Panc1 (cell line): ENCODE measurements at places on chromosomes 7 and 10. TPM values are rescaled to one million over a fixed set of nuclear protein-coding genes. Genes with fewer than 3 reads are reported as not detected.

The AZGP1 gene
- total RNA-seq = 0.49 TPM

The MACROH2A2 gene
- 3.0 TPM for total RNA-seq

The RTKN2 gene
- 21.3 TPM for total RNA-seq

The OPALIN gene
- total RNA-seq = not detected

The GLI3 gene
- total RNA-seq = 3.7 TPM

The OR2A12 gene
- not detected for total RNA-seq

The OLAH gene
- not detected for total RNA-seq

The SPDYE2B gene
- total RNA-seq = not detected

The CELF2 gene
- total RNA-seq = 0.44 TPM

The NPVF gene
- total RNA-seq = not detected

The EZH2 gene
- total RNA-seq = 38.3 TPM

DNA sequence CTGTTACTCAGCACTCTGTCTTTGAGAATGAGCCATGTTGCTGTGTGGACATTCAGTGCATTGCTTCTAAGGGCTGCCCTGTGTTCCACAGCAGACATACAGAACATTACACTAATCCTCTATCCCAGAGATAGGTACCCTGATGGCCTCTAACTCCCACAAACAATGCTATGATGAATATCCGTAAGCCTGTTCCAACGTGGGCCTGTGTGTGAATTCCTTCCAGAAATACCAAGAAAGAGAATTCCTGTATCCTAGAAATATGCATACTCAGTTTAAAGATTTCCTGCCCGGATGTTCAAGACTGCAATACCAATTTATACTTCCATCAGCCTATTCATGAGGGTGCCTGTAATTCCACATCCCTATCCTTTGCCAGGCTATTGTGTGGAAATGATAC lies 21.3 kb upstream of the ST8SIA6 start:
- no peaks in the 10 kb centered on the region for H3K36me3 ChIP-seq
- DNase-seq = no peak
- H3K4me1 ChIP-seq = no peaks in the 10 kb centered on the region
- H3K27me3 ChIP-seq = no peaks in the 10 kb centered on the region
- no peak overlapping the region for H3K27ac ChIP-seq

GRCh38 chr7:131212114-131212513 lies 115.6 kb upstream of the MKLN1 start:
- no peaks in the 10 kb centered on the region for H3K27me3 ChIP-seq
- H3K4me3 ChIP-seq = no peak overlapping the region
- no peak overlapping the region for H3K27ac ChIP-seq
- DNase-seq = no peak
- no peaks in the 10 kb centered on the region for H3K4me1 ChIP-seq

DNA sequence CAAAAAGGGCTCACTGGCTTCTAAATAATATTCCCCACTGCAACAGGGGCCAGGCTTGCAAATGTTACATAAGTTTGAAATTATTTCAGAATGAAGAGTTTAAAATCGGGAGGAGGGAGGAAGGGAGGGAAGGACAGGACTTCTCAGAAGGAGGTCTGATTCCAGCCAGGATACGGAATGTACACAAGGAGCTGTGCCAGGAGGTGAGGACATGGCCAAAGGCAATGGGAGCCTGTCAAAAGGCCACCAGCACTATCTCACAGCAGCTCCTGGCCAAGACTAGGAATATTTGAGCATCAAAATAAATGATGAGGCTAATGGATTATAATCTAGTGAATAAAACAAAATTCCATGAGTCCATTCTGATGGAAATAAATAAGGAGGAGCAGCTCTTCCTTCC lies 18.6 kb upstream of the DRGX start:
- no peak overlapping the region for H3K4me3 ChIP-seq
- no peak overlapping the region for H3K27ac ChIP-seq

GRCh38 chr10:69640196-69640980 lies 10.3 kb downstream of the FAM241B start:
- H3K27ac ChIP-seq = no peak overlapping the region
- no peak for DNase-seq
- H3K36me3 ChIP-seq = no peaks in the 10 kb centered on the region

DNA sequence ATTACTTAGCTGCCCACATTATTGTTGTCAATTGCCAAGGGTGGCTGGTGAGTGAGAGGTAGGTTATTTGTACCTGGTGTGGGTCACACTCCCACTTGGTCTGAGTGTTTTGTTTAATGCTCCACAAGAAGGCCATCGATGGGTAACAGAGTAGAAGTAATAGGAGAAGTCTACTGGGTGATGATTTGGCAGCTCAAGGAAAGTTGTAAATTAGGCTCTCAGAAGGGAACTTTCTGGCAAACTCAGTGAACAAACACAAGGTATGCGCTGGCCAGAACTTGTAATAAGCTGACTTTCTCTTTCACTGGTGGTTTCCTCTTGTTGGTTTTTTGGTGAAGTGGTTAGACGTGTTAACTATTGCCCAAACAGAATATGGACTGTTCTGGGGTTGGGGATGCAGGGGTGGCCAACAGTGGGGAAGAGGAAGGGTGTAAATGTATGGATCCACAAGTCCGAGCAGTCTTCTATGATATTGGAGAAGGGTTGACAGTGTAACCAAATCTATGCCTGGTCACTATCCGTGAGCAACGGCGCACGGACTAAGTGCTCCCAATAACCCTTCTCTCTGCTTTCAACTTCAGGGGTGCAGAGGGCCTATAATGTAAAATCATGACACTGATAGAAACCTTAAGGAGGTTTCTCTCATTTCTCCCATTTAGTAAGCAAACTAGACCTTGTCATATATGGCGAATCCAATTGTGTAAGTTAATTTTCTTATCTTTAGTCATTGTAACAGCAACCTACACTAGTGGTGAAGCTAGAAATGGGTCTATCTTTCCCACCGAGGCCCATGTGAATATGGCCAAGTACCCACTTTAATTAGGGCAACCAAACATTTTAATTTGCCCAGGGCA lies 212.8 kb downstream of the PTEN start:
- peaks cover 2% of the 10 kb centered on the region; the same call in 1 of the 2 replicates for H3K4me1 ChIP-seq
- H3K27me3 ChIP-seq = peaks cover 5% of the 10 kb centered on the region; the same call in 1 of the 2 replicates
- no peak overlapping the region for H3K4me3 ChIP-seq

DNA sequence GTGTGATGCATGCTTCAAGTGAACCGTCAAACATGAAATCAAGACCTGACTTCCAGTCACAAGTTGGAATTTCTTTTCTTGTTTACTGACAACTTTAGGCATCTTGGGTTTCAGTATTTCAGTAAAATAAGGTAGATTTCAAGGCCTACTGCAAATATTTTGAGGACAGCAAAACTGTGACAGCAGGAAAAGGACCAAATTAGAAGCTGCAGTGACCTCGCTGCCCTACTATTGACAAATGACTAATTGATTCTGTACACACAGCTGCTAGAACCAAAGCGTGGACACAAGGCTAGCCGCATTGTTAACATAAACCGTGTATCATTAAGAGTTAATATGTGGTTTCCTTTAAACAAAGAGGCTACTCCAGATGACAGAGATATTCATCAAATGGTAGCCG lies 105.7 kb upstream of the SEC61G start:
- H3K36me3 ChIP-seq = no peaks in the 10 kb centered on the region
- no peaks in the 10 kb centered on the region for H3K4me1 ChIP-seq
- no peaks in the 10 kb centered on the region for H3K27me3 ChIP-seq
- DNase-seq = no peak
- no peak overlapping the region for H3K4me3 ChIP-seq
- H3K27ac ChIP-seq = no peak overlapping the region

DNA sequence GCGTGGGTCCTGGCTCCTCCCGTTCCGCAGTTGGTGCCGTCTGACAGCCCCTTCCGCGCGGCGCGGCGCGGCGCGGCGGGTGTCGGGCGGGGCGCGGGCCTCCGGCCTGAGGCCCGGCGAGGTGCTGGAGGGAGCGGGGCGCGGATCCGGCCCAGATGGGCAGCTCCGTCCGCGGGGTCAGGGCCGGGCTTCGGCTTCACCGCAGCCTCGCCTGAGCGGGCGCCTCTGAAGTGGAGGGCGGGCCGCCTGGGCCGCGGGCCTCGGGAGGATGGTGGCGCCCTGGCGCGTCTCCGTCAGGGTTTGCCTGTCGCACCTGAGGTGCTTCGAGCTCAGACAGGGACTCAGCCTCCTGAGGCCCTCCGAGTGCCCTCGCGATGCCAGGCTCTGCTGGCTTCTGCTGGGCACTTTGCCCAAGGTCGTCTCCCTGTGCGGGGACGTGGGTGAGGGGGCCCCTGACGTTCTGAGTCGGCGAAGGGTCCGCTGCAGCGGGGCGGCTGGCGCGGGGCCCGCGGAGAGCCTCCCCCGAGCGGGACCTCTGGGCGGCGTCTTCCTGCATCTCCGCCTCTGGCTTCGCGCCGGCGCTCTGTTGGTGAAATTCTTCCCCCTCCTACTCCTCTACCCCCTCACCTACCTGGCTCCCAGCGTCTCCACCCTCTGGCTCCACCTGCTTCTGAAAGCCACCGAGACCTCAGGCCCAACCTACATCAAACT lies 473 bp downstream of the ADCK2 start:
- peak overlapping the region; percentile 78 for H3K4me3 ChIP-seq
- H3K4me1 ChIP-seq = no peaks in the 10 kb centered on the region; the same call in 1 of the 2 replicates
- no peaks in the 10 kb centered on the region for H3K36me3 ChIP-seq
- H3K27me3 ChIP-seq = no peaks in the 10 kb centered on the region

DNA sequence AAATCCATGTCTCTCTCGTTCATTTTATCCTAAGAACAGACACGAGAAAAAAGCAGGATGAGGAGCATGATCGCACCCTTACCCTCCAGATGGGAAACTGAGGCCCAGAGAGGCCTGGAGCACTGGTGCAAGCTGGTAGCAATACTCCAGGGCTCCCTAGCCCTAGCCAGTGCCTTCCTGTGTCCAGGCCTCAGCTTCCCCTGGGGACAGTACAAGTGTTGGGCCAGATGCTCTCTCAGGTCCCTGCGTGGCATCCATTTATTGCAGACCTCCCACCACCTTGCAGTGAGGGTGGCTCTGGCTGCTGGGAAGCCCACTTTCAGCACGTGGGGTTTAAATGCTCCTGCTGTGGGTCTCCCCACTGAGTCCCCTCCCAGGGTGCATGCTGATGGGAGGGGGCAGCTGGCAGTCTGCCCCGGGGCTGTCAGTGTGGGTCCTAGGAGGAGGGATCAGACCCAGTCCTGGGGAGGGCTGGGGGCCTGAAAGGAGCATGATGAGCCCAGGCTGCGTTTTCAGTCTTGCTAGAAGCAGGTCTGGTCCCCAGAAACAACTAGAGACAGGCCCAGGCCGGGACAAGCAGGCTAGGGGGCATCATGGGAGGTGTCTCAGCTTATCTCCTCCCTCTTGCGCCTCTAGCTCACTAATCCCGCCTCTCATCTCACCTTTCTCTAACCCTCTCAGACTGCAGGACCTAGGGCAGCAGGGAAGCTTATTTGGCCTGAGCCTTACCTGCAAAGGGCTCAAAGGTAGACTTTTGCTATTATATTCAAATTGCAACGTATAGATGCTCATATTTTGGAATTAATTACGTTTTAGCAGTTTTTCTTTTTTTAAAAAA lies 662 bp upstream of the PPIF start:
- H3K36me3 ChIP-seq = 0 out of 2 replicates have a peak, but pooled peaks cover 2% of the 10 kb centered on the region
- peaks cover 14% of the 10 kb centered on the region for H3K4me1 ChIP-seq
- peak overlapping the region; percentile 8; the same call in 1 of the 2 replicates for H3K4me3 ChIP-seq
- no peaks in the 10 kb centered on the region for H3K27me3 ChIP-seq

GRCh38 chr7:36449685-36450084 lies 60.0 kb downstream of the ANLN start:
- no peak overlapping the region for H3K4me3 ChIP-seq
- no peak for DNase-seq
- peaks cover 89% of the 10 kb centered on the region for H3K36me3 ChIP-seq
- H3K27ac ChIP-seq = peak overlapping the region; percentile 12; the same call in 1 of the 2 replicates
- peaks cover 13% of the 10 kb centered on the region; the same call in 1 of the 2 replicates for H3K4me1 ChIP-seq
- no peaks in the 10 kb centered on the region for H3K27me3 ChIP-seq

GRCh38 chr7:45685619-45686240 lies 111.6 kb downstream of the ADCY1 start:
- no peaks in the 10 kb centered on the region for H3K36me3 ChIP-seq
- H3K4me1 ChIP-seq = no peaks in the 10 kb centered on the region
- H3K27me3 ChIP-seq = peaks cover 3% of the 10 kb centered on the region; the same call in 1 of the 2 replicates
- no peak overlapping the region for H3K27ac ChIP-seq
- no peak for DNase-seq
- no peak overlapping the region for H3K4me3 ChIP-seq

DNA sequence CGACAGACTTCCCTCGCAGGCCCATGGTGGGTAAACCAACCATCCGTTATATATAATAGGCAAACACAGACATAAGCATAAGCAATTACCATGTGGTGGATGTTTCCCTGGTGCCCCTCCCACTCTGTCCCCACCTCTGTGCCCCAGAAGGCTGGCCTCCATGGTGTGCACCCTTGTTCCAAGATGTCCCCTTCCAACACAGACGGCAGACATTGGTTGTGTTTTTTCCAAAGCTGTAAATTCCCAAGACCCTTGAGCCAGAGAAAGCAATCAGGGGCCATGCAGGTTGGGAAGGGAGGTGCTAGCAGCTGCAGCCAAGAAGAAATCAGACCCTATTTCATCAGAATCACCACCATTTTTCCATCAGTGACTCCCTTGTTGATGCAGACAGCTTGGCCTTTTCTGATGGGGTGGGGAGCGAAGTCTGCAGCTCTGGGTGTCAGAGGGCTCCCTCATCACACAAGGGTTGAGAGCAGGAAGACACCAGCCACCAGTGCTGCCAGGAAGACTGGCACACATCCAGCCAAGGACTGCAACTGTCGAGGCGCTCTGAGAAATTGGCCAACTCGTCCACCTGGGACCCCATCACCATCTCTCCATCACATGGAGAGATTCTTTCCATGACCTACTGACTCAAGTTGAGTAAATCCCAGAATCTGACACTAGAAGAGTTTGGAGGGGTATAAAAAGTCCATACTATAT lies 86.8 kb upstream of the CHST15 start:
- H3K4me3 ChIP-seq = no peak overlapping the region
- no peaks in the 10 kb centered on the region for H3K27me3 ChIP-seq
- DNase-seq = no peak
- no peaks in the 10 kb centered on the region for H3K4me1 ChIP-seq
- no peaks in the 10 kb centered on the region for H3K36me3 ChIP-seq

DNA sequence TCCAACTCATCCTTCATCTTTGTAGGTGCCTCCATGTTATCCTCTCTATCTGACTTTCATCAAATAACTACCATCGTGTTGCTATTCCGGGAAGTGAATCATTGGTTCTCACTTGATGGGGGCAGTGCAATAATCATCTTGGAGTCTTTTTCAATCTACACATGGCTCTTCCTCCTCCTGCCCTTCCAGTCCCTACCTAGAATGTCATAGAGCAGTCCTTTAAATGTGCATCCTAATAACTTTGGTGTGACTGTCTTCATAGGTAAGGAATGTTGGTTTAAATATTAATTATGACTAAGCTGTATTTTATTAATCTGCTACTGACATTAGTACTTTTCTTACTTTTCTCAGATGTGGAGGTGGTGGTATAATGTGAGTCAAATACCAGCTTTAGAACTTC lies 8.4 kb upstream of the CDK14 start:
- H3K4me1 ChIP-seq = no peaks in the 10 kb centered on the region
- H3K27ac ChIP-seq = no peak overlapping the region
- H3K27me3 ChIP-seq = no peaks in the 10 kb centered on the region
- DNase-seq = no peak
- no peaks in the 10 kb centered on the region for H3K36me3 ChIP-seq
- H3K4me3 ChIP-seq = no peak overlapping the region

GRCh38 chr7:45324683-45325237 lies 167.2 kb downstream of the RAMP3 start:
- 0 out of 2 replicates have a peak, but pooled peaks cover under 1% of the 10 kb centered on the region for H3K27me3 ChIP-seq
- H3K4me1 ChIP-seq = no peaks in the 10 kb centered on the region
